GOT3 (cell line): ENCODE measurements at places on chromosomes 12 and 14.

GRCh38 chr12:77407931-77408330 lies 342.6 kb upstream of the E2F7 start:
- no peak for DNase-seq

DNA sequence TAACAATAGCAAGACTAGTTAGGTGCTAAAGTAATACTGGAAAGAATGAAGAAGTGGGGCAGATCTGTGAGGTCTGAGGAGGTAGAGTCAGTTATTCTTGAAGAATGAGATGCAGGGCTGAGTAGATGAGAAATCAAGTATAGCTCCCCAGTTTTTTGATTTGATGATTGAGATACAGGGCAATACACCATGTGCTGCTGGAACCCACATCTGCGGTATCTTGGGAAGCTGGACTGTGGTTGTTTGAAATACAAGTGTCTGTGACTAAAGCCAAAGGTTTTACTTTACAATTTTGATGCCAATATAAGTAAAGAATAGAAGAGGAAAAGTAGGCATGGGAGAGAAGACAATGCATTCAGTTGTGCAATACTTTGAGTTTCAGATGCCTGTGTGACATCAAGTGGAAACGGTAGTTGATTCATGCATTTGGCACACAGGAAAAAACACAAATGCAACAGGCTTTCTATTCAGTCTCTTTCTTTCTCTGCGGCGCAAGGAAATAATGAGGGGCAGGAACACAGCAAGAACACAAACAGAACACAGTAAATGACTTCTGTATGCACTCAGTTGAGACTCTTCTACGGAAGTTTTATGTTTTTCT lies 190.2 kb upstream of the SLC38A2 start:
- no peak for DNase-seq

DNA sequence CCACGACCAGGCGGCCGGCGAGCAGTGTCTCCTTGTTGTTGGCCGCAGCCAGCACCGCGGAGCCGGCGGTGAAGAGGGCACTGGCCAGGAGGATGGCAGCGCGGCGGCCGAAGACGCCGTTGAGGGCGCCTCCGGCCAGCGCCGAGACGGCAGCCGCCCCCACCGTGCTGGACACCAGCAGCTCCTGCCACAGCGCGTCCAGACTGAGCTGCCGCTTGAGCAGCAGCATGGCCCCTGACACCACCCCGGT lies 691 bp downstream of the SLC2A13 start:
- peak; percentile 96 for DNase-seq

GRCh38 chr12:30457621-30458289 lies 237.9 kb downstream of the IPO8 start:
- no peak for DNase-seq

DNA sequence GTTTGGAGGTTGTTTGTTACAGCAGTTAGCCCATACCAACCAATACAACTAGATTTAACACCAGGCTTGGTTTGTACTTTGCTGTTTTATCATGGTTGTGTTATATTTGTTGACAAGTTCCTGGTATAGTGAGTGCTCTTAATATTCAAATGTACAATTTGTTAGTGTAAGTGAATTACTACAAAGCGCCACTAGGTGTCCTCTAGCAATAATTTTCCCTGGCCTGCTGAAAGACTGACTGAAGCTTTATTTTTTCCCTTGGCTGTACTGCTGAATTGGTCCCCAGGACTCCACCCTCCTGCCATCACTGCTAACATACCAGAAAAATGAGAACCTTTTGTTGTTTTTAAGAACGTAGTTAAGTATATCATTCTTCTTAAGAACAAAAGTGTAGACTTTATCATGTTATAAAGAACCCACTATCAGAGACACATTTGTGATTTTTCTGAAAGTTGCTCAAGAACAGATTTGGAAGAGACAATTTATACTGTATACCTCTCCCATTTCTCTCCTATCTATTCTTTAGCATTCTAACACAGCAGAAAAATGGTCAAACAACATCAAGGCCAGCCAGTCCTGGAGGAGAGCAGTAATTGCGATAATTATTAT lies 75.3 kb upstream of the FAR2 start:
- no peak for DNase-seq

DNA sequence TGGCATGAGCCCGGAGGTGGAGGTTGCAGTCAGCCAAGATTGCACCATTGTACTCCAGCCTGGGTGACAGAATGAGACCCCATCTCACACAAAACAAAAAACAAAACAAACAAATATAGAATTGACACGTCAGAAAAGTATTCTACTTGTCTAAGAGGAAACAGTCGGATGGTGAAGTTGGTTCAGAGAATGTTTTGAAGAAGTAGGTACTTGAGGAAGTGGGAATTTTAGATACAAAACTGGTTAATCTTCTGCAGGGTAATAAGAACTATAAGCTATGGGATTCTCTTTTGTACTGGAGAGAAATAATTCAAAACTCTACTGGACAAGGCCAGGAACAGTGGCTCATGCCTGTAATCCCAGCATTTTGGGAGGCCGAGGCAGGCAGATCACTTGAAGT lies 14.6 kb upstream of the TCTN1 start:
- no peak for DNase-seq

DNA sequence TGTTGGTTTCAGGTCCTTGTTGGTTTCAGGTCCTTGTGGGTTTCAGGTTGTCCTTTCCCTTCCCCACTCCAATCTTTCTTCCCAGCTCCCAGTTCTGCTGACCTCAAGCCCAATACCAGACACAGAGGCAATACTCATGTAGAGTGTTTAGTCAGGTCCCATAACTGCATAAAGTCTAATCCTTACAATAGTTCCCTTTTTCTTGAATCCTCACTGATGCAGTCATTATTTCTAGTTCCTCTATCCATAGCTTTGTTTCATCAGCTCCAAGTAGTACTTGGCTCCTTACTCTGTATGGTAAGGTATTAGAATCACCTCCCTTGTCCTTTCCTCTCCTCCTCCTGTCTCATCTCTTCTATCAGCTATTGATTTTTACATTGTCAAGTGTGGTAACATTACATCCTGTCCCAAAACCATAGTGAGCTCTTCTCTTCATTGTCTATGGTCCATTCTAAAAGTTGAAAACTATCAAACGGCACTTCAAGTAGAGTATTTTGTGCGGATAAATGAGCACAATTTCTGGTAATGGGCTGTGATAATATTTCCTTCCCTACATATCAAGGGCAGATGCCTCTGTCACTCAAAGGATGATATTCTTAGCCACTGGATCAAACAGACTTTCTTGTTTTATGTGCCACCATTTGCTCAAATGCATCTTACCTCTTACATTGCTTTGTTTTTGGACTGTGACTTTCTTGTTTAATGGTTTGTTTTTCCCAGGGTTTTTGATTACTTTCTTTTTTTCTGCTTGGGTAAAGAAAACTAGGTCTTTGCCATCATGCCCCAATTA lies 57.2 kb upstream of the JDP2 start:
- DNase-seq, result no peak

GRCh38 chr14:80792771-80793170 lies 148.8 kb downstream of the CEP128 start:
- DNase-seq, result no peak

DNA sequence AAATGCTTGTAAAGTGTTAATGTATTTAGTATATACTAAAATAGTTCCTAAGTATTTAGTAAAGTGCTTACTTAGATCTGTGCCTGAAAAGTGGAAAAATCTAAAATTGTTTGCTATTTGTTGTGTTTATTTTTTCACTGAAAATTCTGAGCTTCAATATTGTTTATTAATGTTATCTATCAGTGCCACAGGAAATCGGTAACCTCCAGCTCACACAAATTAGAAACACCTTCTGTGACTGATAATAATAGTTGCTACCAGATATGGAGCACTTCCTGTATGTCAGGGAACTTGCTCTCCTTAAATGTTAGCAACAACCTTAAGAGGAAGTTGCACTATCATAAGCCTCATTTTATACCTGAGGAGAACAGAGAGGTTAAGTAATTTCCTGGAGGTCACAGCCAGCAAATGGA lies 723 bp upstream of the LRP10 start:
- DNase-seq, result no peak

GRCh38 chr12:72578327-72578726 lies 306.2 kb downstream of the TRHDE start:
- no peak for DNase-seq

- DNase-seq, result no peak
These were observed 1.5 kb downstream of the CALM1 start for GRCh38 chr14:90398315-90398839.

GRCh38 chr14:63387711-63388110 lies 69.0 kb upstream of the GPHB5 start:
- no peak for DNase-seq

DNA sequence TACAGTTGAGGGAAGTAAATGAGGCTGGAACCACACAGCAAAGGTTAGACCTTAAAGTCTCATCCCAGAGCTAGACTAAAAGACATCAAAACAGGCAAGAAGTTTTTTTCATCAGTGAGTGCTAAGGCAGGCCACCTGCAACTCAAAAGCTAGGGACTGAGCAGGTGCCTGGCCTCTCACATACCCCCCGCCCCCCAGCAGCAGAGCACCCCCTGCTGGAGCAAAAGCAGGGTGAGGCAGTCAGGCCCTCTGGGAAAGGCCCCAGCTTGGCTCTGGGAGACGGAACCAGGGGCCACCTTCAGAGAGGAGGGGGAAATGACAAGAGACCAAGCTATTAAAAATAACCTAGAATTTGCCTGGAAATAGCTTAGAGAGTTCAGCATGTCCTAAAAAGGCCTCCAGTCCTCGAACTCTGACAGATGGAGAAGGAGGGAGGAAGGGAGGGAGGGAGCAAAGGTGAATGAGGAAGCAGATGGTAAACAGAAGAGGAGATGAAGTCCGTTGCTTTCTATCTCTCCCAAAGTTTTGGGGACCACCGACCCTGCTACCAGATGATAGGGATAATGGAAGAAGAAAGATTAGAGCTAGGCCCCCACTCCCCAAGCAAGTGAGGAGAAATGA lies 1.8 kb downstream of the ITGA7 start:
- DNase-seq, result no peak

DNA sequence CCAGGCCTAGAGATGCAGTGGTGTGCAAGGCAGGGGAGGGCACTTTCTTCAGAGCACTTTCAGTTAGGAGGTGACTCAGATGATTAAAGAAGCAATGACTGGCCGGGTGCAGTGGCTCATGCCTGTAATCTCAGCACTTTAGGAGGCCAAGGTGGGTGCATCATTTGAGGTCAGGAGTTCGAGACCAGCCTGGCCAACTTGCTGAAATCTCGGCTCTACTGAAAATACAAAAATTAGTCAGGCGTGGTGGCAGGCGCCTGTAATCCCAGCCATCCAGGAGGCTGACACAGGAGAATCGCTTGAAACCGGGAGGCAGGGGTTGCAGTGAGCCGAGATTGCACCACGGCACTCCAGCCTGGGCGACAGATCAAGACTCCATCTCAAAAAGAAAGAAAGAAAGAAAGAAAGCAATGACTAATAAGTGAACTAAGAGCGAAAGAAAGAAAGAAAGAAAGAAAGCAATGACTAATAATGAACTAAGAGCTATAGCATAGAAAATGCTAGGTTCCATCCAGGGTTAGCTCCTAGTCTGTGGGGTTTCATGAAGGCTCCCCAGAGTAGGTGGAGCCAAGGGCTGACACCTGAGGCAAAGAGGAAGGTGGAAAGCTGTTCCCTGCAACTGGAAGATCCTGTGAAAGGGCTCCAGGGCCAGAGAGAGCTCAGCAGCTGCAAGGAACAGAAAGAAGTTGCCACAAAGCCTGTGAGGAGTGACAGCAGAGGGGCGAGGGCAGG lies 334.5 kb downstream of the CACNA1C start:
- no peak for DNase-seq

- no peak for DNase-seq
These were observed 16.4 kb downstream of the LRCOL1 start for GRCh38 chr12:132593938-132594358.

GRCh38 chr14:37695866-37696265 lies 100.4 kb downstream of the TTC6 start:
- DNase-seq, result no peak

- DNase-seq, result no peak
These were observed 219.7 kb upstream of the PKP2 start for GRCh38 chr12:33116284-33116683.

- no peak for DNase-seq
These were observed 351.0 kb downstream of the NAV3 start for GRCh38 chr12:78181544-78182162.

GRCh38 chr14:37246427-37246829 lies 48.7 kb downstream of the MIPOL1 start:
- DNase-seq, result no peak
